Stomach (tissue), 19 donors: ENCODE measurements at places on chromosomes 13 and 19. TPM values are rescaled to one million over a fixed set of nuclear protein-coding genes. Genes with fewer than 3 reads are reported as not detected.

Gene GPR183
- 19.3 TPM for total RNA-seq

Gene ELOF1
- total RNA-seq: 25.4 TPM

Gene C19orf85
- not detected for total RNA-seq

- H3K36me3 ChIP-seq: peaks cover 21% of the 10 kb centered on the region
- peak within 1 kb of the TSS; percentile 96 for H3K27ac ChIP-seq
- H3K27me3 ChIP-seq: peaks cover 16% of the 10 kb centered on the region
- peaks cover 36% of the 10 kb centered on the region for H3K4me1 ChIP-seq
These were observed at the start of gene FOSB for GRCh38 chr19:45467456-45468158. Gene FOSB (plus strand): TSS chr19:45467996. CDS start chr19:45468587, 591 bp downstream.

- peaks cover 5% of the 10 kb centered on the region for H3K4me1 ChIP-seq
- H3K36me3 ChIP-seq: no peaks in the 10 kb centered on the region
- no peak overlapping the region for H3K4me3 ChIP-seq
- no peaks in the 10 kb centered on the region for H3K27me3 ChIP-seq
These were observed 60.1 kb upstream of the MYCBP2 start for GRCh38 chr13:77386880-77387606.

DNA sequence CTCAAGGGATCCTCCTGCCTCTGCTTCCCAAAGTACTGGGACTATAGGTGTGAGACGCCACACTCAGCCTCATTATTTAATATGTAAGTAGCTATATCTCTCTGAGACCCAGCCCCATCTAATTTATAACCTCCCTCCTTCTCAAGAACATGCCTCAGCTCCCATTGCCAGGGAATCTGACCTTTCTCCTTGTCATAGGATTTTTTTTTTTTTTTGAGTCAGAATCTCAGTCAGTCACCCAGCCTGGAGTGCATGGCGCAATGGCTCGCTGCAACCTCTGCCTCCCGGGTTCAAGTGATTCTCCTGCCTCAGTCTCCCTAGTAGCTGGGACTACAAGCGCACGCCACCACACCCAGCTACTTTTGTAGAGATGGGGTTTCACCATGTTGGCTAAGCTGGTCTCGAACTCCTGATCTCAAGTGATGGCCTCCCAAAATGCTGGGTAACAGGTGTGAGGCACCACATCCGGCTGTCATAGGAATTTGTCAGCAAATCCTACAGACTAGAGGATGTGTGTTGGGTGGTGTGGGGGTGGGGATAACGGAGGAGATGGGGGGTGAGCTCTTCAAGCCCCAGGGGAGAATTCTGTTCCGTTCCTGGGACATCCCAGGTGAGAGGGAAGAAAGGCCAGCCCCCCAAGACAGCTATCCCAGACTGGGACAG, 5.1 kb upstream of the EPS8L1 start:
- no peaks in the 10 kb centered on the region for H3K36me3 ChIP-seq
- H3K4me1 ChIP-seq: peaks cover 31% of the 10 kb centered on the region
- peak overlapping the region; percentile 79 for H3K27ac ChIP-seq
- H3K4me3 ChIP-seq: no peak overlapping the region
- H3K27me3 ChIP-seq: peaks cover 21% of the 10 kb centered on the region

DNA sequence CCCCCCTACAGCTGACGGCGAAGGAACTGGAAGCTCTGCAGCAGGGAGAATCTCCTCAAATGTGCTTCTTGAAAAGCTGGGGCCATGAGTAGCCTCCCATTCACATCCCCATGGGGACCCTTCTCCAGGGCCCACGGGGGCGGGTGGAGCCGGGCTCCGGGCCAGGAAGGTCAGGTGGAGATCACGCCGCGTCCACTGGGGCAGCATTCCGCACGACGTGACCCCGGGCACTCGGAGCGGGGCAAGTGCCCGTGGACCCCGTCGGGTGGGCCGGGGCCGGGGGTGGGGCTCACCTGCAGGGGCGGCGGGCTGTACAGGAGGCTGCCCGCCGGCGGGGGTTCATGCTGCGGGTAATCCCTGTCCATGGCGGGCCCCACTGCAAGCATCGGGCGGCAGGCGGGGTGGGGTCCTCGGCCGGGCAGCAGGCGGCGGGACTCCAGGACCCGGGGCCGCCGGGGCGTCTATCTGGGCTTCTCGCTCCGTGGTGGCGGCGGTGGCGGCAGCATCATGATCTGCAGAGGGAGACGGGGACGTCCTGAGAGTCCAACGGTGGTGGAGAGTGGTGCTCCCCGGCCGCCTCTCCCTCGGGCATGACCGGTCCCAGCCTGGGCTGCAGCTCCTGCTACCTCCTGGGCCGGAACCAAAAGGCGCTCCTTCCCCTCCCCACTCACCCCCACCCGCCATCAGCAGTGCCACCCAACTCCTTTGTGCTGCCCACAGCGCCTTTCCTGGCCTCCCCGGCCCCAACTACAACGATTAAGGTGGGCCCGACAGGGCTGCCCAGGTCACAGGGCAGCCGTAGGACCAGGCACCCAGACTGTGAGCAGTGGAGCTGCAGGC, 20.0 kb downstream of the SBNO2 start:
- H3K36me3 ChIP-seq: peaks cover 68% of the 10 kb centered on the region
- no peaks in the 10 kb centered on the region for H3K27me3 ChIP-seq
- H3K27ac ChIP-seq: peak overlapping the region; percentile 93
- H3K4me3 ChIP-seq: peak overlapping the region; percentile 28

DNA sequence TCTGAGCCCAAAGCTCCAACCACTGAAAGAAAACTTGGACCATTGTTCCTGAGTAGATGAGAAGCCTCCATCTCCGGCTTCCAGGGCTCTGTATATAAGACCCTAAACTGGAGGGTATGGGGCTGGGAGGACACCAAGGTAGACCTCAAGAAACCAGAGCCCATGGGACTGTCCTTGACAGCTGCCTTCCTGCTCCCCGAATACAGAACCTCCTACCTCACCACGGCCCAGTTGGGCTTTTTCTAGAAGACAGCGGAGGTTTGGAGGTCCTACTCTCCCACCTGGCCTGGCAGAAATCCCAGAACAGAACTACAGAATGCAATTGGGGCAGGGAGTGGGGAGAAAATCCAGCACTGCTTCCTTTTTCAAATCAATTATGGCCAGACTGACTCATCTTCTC, 177.3 kb upstream of the ZNF507 start:
- no peaks in the 10 kb centered on the region for H3K27me3 ChIP-seq
- no peaks in the 10 kb centered on the region for H3K36me3 ChIP-seq
- no peak overlapping the region for H3K27ac ChIP-seq
- no peak for DNase-seq
- H3K4me3 ChIP-seq: no peak overlapping the region

GRCh38 chr19:19101540-19101939, 36.7 kb downstream of the TMEM161A start:
- H3K4me1 ChIP-seq: peaks cover 4% of the 10 kb centered on the region
- H3K27ac ChIP-seq: no peak overlapping the region
- no peak for DNase-seq
- H3K4me3 ChIP-seq: no peak overlapping the region
- no peaks in the 10 kb centered on the region for H3K27me3 ChIP-seq

- no peak overlapping the region for H3K27ac ChIP-seq
- H3K36me3 ChIP-seq: peaks cover 3% of the 10 kb centered on the region
- no peak overlapping the region for H3K4me3 ChIP-seq
These were observed 38.9 kb downstream of the IRS2 start for GRCh38 chr13:109747524-109747923.

DNA sequence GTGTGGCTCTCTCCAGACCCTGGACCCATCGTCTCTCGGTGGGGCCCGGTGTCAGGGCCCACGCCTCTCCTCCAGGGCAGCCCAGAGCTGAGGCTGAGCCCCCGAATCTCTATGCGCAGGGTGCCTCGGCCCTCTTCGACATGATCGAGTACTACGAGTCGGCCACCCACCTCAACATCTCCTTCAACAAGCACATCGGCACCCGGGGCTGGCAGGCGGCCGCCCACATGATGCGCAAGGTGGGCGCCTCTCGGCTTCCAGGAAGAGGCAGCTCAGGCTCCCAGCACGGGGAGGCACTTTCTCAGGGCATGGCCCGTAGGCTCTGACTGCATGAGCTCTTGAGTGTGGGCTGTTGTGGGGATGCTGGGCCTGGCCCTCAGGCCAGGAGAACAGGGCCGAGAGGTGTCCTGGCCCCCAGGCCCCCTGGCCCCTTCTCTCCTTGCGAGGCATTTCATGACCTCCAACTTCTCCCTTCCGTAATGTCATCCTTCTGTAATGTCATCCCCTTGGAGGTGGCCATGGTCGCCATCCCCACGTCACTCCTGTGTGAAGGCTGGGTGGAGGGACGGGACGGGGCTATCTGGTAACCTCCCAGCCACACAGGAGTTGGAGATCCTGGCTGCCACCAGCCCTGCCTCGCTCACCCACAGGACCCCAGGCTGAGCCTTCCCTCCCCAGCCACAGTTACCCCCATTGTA, 19.4 kb downstream of the NKPD1 start:
- H3K27me3 ChIP-seq: no peaks in the 10 kb centered on the region
- no peak overlapping the region for H3K4me3 ChIP-seq
- H3K4me1 ChIP-seq: peaks cover 18% of the 10 kb centered on the region
- peaks cover 62% of the 10 kb centered on the region for H3K36me3 ChIP-seq
- no peak overlapping the region for H3K27ac ChIP-seq

DNA sequence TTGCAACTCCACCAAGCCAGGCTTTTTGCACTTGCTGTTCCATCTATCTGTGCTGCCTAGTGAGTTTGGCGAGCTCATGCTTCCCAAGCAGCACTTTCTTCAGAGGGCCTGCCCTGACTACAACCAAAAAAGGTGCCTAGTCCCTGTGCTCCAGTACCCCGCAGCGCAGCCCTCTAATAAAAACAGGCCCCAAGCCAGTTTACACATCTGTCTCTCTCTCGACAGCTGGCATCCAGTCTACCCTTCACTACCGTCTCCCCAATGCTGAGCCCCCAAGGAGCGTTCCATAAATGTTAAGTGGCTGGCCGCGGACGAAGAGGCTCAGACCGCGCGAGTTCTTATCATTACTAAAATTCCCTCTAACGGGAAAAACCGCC, 512 bp downstream of the MED4 start:
- H3K27ac ChIP-seq: peak overlapping the region; percentile 96
- H3K4me1 ChIP-seq: peaks cover 12% of the 10 kb centered on the region
- H3K36me3 ChIP-seq: no peaks in the 10 kb centered on the region
- H3K27me3 ChIP-seq: no peaks in the 10 kb centered on the region
- H3K4me3 ChIP-seq: peak overlapping the region; percentile 99

- DNase-seq: no peak
- no peak overlapping the region for H3K4me3 ChIP-seq
- no peaks in the 10 kb centered on the region for H3K27me3 ChIP-seq
These were observed 88.1 kb downstream of the SLC7A1 start for GRCh38 chr13:29507356-29507755.

GRCh38 chr13:75661443-75661842, 25.3 kb downstream of the LMO7 start:
- no peaks in the 10 kb centered on the region for H3K36me3 ChIP-seq
- no peaks in the 10 kb centered on the region for H3K27me3 ChIP-seq
- H3K4me3 ChIP-seq: no peak overlapping the region
- H3K4me1 ChIP-seq: no peaks in the 10 kb centered on the region

DNA sequence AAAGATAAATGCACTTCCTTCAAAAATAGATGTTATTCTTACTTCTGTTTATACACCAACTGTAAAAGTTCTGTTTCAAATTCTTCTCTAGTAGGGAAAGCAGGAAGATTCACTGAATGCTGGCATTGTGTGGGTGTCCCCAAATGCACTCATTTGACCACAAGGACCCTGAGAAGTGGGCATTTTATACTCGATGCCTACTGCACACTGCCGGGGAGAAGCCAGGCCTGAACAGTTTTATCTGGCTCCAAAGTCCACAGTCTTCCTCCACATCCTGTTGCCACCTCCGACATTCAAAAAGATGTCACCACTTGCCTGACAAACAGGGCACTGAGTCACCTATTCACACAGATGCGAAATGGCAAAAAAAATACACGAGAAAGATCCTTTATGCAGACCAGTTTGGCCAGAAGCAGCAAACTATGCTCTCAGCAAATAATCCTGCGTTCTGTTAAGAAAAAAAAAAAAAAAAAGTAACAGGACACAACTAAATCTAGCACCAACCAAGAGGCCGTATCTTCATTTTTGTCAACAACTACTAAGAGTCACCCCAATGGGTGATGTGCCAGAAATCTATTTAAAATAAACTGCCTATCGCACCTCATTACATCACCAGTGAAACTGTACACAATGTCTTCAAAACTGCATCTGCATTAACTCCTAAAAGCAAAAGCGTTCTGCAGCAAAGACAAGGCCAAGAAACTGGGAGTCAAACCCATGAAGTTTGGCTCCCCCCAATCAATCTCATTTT, 6.2 kb downstream of the ZC3H4 start:
- no peaks in the 10 kb centered on the region for H3K27me3 ChIP-seq
- H3K27ac ChIP-seq: peak overlapping the region; percentile 99
- H3K4me3 ChIP-seq: no peak overlapping the region
- peaks cover 76% of the 10 kb centered on the region for H3K4me1 ChIP-seq
- DNase-seq: peak; percentile 32

DNA sequence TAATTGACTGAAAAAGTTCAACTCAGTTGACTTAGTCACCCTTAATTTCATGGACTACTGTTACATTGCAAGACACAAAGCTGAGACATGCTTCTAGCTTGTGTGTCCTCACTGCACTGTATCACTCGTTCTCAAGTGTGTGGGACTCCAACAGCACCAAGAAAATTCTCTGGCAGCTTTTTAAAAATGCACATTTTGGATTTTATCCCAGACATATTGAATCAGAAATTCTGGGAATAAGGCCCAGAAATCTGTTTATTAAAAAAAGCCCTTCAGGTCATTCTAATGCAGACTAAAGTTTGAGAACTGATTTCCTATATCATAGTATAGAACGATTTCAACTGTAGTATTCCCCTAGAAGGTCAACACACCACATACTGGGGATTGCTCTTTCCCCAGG, 1485.3 kb downstream of the PCDH9 start:
- no peaks in the 10 kb centered on the region for H3K4me1 ChIP-seq
- no peak overlapping the region for H3K4me3 ChIP-seq
- DNase-seq: no peak
- no peaks in the 10 kb centered on the region for H3K36me3 ChIP-seq
- no peaks in the 10 kb centered on the region for H3K27me3 ChIP-seq

GRCh38 chr13:46057256-46058015, 4.9 kb upstream of the ZC3H13 start:
- no peak for DNase-seq
- H3K4me3 ChIP-seq: no peak overlapping the region
- H3K27ac ChIP-seq: no peak overlapping the region
- no peaks in the 10 kb centered on the region for H3K27me3 ChIP-seq
- H3K4me1 ChIP-seq: peaks cover 12% of the 10 kb centered on the region
- H3K36me3 ChIP-seq: no peaks in the 10 kb centered on the region

DNA sequence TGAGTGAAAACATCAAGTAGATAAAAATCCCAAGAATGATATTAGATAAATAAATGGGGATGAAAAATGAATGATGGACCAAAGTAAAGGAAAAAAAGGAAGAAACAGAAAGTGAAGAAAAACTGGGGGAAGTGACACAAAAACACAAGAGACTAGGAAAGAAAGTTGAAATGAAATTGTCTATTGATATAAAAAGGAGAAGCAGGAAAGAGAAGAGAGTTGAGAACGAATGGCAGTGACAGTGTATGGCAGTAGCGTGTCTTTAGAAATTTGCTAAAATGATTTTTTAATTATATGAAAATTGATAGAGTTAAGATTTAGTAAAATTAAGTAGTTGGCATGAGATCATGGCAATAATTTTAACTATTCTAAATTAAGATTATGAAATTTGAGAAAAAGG, 36.3 kb upstream of the SGCG start:
- no peaks in the 10 kb centered on the region for H3K36me3 ChIP-seq
- H3K27me3 ChIP-seq: no peaks in the 10 kb centered on the region
- no peaks in the 10 kb centered on the region for H3K4me1 ChIP-seq
- no peak for DNase-seq
